ENCODE measurements at places on chromosomes 1 and 21. TPM values are rescaled to one million over a fixed set of nuclear protein-coding genes. Genes with fewer than 3 reads are reported as not detected.

DNA sequence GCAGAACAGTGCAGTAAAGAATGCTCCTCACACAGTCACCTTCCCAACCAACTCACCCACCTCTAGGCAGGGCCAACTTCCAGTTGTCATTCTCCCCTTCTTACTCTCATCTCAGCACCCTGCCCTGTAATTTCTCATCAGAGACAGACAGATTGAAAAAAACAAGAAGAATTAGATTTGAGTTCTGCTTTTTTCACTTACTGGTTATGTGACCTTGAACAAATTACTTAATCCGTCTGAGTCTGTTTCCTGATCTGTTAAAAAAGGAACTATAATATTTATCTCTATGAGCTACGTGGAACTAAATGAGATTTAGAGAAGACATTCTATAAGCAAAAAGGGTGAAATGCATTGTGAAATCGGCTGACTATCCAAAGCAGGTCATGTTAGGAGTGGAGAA lies 330.3 kb downstream of the ZNF326 start:
- DNase-seq, result no peak

- DNase-seq, result peak; percentile 93
Measured at GRCh38 chr1:172443666-172444453, at the start of gene PIGC. PIGC (minus strand) TSS chr1:172444069; CDS start chr1:172442622, 1,447 bp downstream.

DNA sequence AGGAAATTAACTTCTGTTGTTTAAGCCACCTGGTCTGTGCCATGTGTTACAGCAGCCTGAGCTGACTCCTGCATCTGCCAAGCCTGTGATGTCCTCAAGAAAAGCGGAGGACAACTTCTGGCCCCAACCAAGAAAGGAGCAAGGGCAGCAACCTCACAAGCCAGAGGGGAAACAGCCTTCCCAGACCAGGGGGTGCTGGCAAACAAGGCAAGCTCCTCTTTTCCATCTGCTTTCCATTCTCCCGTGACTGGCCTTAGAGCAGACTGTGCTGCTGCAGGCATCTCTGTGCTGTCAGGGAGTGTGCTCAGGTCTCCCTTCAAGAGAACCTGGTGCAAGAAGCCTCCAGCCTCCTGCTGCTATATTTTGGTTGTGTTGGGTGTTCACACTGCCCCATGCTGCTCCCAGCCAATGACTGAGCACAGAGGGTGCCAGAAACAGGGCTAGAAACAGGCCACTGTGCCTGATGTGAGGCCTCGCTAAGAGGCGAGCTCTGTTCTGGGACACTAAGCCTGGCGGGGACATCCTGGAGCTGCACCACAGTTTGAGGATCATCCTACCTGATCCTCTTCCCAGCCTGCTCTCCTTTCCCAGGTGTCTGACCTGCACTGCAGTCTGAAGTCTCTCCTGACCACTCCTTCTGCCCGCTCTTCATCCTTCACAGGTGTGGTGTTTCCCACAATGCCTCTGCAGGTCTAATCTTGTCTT lies 27.5 kb upstream of the SLAMF9 start:
- no peak for DNase-seq

DNA sequence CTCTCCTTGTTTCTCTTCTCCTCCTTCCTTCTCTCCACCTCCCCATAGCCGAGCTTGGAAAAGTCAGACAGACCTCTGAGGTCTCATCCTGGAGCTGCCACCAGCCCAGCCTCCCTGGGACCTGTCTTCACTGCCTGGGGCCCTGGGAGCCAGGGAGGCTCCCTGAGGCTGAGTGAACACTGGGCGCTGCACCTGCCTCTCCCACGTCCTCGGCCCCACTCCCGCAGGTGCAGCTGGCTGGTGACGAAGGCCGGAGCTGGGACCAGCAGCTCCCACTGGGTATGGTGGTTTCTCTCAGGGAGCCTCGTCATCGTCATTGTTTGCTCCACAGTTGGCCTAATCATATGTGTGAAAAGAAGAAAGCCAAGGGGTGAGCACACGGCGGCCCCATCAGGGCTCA lies 5.3 kb downstream of the TNFRSF14 start:
- DNase-seq, result no peak

DNA sequence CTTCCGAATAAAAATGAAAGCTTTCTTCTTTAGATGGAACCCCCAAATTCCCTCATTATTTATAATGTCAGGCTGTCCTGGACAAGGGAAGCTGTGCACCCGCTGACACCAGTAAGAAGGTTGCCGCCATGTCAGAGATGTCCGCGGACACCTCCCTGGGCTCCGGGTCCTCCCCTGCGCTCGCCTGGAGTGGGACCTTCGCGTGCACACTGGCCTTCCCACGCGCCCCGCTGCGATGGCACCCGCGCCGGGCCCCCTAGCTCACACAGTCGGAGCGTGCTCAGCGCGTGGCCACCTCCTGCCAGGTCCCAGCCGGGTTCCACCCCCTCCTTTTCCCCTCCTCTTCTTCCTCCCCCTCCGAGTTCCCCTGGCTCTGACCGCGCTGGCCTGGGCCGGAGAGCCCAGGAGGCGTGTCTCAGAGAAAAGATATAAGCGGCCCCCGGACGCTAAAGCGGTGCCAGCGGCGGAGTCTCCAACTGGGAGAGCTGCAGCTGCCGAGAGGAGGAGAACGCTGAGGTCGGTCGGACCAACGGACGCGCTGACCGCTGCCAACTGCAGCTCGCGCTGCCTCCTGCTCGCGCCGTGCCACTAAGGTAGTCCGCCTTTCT lies at the start of gene G0S2:
Gene G0S2 (plus strand): TSS at position 456 of the 608 bp plus-strand sequence. CDS start 273 bp downstream, outside the sequence.
- DNase-seq, result no peak

The UBIAD1 gene
- total RNA-seq, result 59.1 TPM

Measured in activated CD4-positive, alpha-beta T cell treated with anti-CD3 and anti-CD28 coated beads, Interleukin-2, amount 10 ng/mL, durations not matched to agents 7 days and 5 days (primary cell).